ENCODE measurements at places on chromosomes 2 and 18.

DNA sequence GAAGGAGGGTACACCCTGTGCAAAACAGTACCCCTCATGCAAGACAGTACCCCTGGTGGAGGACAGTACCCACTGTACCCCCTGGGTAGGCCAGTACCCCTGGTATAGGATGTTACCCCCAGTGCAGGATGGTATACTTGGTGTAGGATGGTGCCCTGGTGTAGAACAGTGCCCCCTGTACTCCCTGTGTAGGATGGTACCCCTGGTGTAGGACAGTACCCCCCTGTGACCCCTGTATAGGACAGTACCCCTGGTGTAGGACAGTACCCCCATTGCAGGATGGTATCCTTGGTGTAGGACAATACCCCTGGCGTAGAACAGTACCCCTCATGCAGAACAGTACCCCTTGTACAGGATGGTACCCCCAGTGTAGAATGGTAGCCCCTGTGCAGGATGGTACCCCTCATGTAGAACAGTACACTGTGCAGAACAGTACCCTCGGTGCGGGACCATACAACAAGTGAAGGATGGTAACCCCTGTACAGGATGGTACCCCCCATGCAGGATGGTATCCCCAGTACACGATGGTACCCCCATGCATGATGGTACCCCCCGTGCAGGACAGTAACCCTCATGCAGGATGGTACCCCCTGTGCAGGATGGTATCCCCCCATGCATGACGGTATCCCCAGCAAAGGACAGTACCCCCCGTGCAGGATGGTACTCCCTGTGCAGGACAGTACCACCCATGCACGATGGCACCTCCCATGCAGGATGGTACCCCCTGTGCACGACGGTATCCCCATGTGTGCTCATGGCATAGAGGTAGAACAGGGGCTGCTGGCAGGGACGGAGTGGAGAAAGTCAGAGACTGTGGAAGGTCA is 248.0 kb downstream of the DCDC2C start:
- DNase-seq: no peak

- DNase-seq: no peak
These were observed 25.8 kb downstream of the MC5R start for GRCh38 chr18:13849791-13850190.

DNA sequence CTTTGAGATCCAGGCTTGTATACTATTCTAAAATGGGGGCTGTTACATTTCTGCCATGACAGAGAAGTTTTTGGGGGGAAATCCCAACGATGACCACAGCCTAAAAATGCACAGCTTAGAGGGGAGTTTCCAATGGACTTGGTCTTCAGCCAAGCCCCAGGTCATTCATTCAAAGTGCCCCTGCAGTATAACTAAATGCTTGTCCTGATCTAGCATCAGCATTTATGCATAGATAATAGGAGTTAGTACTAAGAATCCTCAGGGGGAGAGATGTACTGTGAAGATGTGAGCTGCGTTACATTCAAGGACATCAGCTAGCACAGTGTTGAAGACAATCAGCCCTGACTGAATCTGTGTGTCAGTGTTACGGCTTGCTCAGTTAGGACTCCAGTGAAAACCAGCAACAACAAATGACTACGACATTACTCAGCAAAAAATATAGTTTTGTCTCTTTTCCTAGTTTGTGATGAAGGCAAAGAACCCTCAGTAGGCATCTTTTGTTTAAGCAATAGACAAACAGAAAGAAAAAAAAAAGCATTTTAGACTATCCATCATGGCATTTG is 160.9 kb downstream of the ZEB2 start:
- DNase-seq: peak; percentile 53

DNA sequence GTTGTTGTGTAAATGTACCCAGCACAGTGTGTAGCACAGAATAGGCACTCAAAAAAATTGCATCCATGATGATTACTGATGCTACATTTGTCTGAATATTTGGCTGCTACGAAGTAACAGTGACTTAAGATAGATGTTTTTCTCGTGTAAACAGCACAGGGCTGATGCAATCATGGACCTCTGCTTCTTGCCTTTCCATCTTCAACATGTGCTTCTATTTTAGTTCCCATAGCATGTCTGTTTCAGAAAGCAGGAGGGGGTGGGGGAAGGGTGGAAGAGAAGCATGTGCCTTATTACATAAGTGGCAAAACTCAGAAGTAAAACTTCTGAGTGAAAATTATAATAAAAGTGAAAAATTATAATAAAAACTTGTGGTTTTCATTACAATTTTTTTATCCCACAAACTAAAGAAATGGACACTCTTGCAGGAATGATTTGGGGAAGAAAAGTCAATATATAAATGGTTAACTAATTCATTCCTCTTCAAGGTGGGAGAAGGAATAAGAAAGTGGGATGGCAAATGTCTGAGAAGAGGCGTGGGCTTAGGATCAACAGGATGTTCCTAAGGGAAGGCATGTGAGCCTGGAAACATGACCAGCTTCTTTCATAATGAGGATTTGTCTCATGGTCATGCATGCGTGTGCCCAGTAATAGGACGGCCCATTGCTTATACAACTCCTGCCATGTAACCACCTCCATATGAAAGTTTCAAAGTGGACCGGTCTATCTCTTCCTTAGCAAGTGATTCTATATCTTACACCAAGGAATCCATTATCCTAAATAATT is 27.2 kb downstream of the CCBE1 start:
- no peak for DNase-seq

- no peak for DNase-seq
These were observed 68.3 kb downstream of the NDUFA10 start for GRCh38 chr2:239956818-239957261.

GRCh38 chr2:47272031-47272864 is 117.1 kb upstream of the STPG4 start:
- peak; percentile 70 for DNase-seq

DNA sequence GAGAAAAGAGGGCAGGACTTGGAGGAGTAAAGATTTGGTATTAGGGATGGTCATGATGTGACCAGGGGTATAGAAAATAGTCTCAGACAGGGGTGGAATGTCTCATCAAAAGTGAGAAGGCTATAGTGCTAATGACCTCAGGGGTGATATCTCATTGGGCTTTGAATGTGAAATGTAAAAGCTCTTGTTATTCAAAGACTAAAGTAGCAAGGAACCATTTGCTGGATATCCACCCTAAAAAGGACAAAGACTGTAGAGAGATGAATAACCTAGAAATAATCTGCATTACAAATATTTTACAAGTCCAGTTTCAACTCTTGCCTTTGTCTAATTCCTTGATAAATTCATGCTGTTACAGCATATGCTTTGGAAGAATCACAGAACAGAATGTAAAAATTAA is 224.4 kb downstream of the ICOS start:
- DNase-seq: no peak

GRCh38 chr2:8285081-8285480 is 396.8 kb upstream of the ID2 start:
- no peak for DNase-seq

- DNase-seq: no peak
These were observed 2.5 kb upstream of the NFATC1 start for GRCh38 chr18:79393181-79393634.

GRCh38 chr2:20539776-20540586 is 93.1 kb downstream of the RHOB start:
- no peak for DNase-seq

- DNase-seq: no peak
These were observed 197.3 kb downstream of the EIPR1 start for GRCh38 chr2:3180082-3180908.

GRCh38 chr2:55954306-55955035 is 30.9 kb upstream of the EFEMP1 start:
- DNase-seq: no peak

- no peak for DNase-seq
These were observed 75.6 kb downstream of the KIAA2012 start for GRCh38 chr2:202148515-202149154.

- no peak for DNase-seq
These were observed 1208.8 kb upstream of the LRRTM1 start for GRCh38 chr2:81513328-81513727.
